ENCODE measurements at places on chromosomes 3 and 15.

GRCh38 chr15:40075298-40076044 lies 33.2 kb downstream of the BMF start:
- H3K27ac ChIP-seq: no peak overlapping the region
- DNase-seq: no peak
- no peaks in the 10 kb centered on the region for H3K36me3 ChIP-seq
- H3K4me1 ChIP-seq: peaks cover 12% of the 10 kb centered on the region
- no peaks in the 10 kb centered on the region for H3K27me3 ChIP-seq
- H3K4me3 ChIP-seq: no peak overlapping the region

- H3K4me3 ChIP-seq: no peak overlapping the region
- H3K4me1 ChIP-seq: no peaks in the 10 kb centered on the region
These were observed 682.6 kb downstream of the ROBO1 start for GRCh38 chr3:79085171-79085570.

DNA sequence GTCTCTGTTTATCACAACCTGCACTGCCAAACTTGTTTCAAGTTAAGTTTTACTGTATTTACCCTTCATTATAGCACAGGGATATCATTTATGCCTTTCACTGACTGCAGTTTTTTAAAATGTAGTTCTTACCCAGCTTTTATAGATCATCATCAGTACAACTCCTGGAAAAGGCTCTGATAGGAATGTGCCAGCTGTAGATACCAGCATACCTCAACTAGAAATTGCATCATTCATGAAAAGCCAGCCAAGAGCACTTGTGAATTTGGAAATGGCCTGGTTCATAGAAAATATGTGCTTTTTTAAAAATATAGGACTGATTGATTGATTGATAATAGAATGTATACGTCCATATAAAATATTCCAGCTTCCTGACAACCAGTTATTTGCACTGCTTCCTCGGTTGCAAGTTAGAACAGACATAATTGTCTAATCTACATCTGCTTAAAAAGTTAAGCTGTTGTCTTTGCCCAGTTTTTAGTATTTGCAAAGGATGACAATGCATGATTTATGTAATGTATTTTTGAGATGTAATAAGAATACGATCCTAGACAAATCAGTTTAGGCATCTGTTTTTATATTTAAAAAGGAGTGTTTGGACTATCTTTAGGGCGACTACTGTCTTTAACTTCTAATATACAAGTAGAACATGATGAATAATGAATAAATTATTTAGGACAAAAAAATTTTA lies 58.5 kb downstream of the DCUN1D1 start:
- no peaks in the 10 kb centered on the region for H3K27me3 ChIP-seq
- H3K4me1 ChIP-seq: no peaks in the 10 kb centered on the region
- 0 out of 2 replicates have a peak overlapping the region, but pooled peaks have one; percentile 1 for H3K27ac ChIP-seq

DNA sequence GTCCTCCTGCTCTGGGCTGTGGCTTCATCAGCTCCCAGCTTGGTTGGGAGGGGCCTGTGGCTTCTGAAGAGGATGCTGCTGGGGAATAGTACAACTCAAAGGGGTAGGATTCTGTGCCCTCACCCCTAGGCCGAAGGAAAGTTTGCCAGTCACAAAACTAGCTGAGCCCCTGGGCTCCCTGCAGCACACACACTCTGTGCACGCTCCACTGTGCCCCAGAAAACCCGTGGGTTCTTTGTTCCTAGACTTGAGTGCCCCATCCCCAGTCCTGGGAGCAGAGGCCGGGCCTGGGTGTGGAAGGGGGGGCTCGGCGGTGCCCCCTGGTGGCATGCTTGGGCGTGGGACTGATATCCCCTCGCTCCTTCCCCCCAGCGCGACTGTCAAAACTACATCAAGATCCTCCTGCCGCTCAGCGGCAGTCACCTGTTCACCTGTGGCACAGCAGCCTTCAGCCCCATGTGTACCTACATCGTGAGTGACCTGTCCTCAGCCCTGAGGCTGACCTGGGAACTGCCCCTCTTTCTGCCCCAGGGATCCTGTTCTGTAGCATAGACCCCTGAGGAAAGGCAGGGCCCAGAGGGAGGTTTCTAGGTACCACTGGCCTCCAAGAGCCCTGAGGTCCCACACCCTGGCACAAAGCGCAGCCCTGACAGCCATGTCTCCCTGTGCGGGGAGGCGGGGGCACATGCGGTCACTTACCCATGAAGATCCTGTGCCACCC lies 14.2 kb downstream of the CIB1 start:
- no peaks in the 10 kb centered on the region for H3K27me3 ChIP-seq
- DNase-seq: peak; percentile 29
- no peak overlapping the region for H3K4me3 ChIP-seq
- H3K27ac ChIP-seq: no peak overlapping the region

DNA sequence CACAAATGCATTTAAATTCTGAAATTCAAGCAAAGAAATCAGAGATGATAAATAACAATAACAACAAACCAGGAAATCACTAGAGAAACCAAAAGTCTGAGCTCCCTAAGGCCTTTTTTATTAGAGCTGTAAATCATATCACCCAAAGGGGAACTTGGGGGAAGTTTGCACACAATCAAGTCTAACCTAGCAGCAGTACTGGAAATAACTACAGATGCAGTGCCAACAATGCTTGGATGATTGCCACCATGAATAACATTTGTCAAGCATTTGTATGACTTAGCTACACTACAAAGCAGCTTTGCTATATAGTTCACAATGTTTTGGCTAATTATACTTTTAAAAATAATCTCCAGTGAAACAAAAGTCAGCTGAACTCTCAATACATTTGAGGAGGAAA lies 27.8 kb downstream of the SHQ1 start:
- H3K27me3 ChIP-seq: no peaks in the 10 kb centered on the region
- no peak overlapping the region for H3K4me3 ChIP-seq
- no peak overlapping the region for H3K27ac ChIP-seq
- peaks cover 17% of the 10 kb centered on the region for H3K4me1 ChIP-seq
- H3K36me3 ChIP-seq: no peaks in the 10 kb centered on the region
- DNase-seq: peak; percentile 55

DNA sequence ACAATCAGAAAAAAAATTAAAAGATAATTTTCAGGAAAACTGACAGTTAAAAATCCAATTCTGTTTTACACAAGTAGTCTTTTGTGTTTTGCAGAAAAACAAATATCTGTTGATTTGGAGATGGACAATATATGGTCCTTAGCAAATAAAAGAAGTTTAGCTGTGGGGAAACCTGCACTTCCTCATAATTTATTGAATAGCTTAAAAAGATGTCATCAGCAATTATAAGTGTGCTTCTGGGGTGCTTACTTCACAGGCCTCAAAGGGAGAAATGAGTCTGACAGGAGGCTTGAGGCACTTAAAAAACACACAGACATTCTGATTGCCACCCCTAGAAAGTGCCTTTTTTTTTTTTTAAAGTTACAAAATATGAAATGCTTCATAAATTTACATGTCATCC lies 31.6 kb upstream of the CERS3 start:
- H3K36me3 ChIP-seq: no peaks in the 10 kb centered on the region
- no peak for DNase-seq
- no peak overlapping the region for H3K27ac ChIP-seq
- no peaks in the 10 kb centered on the region for H3K27me3 ChIP-seq
- H3K4me1 ChIP-seq: peaks cover 23% of the 10 kb centered on the region
- H3K4me3 ChIP-seq: no peak overlapping the region

GRCh38 chr3:55483196-55484095 lies 3.7 kb downstream of the WNT5A start:
- no peak overlapping the region for H3K27ac ChIP-seq
- H3K4me1 ChIP-seq: no peaks in the 10 kb centered on the region
- no peak for DNase-seq
- no peaks in the 10 kb centered on the region for H3K27me3 ChIP-seq
- H3K4me3 ChIP-seq: no peak overlapping the region

DNA sequence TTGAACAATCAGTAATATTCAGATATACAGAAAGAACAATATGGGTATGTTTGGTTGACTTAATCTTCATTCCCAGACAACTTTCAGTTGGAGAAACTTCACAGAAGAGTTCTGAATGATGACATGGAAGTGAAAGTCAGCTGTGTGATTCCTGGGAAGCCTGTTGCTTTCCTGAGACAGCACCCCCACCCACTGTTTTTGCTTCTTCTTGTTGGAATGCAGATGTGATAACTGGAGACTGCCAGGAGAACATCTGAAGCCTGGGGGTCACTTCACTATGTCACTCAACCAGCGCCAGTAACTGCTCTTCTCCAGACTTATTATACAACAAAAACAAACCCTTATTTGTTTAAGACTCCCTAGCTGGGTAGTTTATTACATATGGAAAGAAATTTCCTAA lies 599.4 kb downstream of the ZIC1 start:
- no peak for DNase-seq
- H3K36me3 ChIP-seq: no peaks in the 10 kb centered on the region
- H3K27ac ChIP-seq: no peak overlapping the region
- H3K4me1 ChIP-seq: no peaks in the 10 kb centered on the region

- no peak overlapping the region for H3K4me3 ChIP-seq
- DNase-seq: no peak
- no peaks in the 10 kb centered on the region for H3K27me3 ChIP-seq
- H3K27ac ChIP-seq: no peak overlapping the region
- H3K36me3 ChIP-seq: no peaks in the 10 kb centered on the region
These were observed 1065.1 kb downstream of the AGBL1 start for GRCh38 chr15:87144775-87145174.

DNA sequence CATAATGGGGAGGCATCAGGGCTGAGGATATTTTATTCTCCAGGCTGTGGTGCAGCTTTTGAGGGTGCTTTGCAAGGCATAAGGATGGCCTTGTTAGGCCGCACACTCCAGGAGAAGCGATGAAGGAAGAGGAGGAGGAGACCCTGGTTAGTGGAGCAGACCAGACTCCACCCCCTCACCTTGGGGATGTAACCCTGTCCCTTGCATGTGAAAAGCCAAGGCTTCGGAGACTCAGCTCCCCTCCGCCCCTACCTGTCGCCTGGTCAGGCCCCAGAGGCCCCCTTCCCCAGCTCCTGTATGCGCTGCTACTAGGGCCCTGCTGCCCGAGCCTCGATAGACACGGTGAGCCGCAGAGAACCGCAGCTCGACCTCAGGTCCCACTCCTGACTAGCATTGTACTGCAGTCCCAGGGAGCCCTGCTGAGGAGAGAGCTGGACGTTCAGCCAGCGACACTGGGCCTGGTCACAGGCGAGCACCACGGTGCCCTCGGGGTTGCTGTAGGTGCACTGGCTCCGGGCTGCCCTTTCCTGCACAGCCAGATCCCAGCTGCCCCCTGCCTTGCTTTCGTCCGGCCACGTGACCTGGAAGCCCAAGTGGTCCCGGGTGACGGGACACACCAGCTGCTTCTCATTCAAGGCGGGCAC lies 10.2 kb downstream of the CPN2 start:
- H3K27me3 ChIP-seq: no peaks in the 10 kb centered on the region
- H3K36me3 ChIP-seq: no peaks in the 10 kb centered on the region
- H3K4me3 ChIP-seq: no peak overlapping the region
- no peaks in the 10 kb centered on the region for H3K4me1 ChIP-seq

DNA sequence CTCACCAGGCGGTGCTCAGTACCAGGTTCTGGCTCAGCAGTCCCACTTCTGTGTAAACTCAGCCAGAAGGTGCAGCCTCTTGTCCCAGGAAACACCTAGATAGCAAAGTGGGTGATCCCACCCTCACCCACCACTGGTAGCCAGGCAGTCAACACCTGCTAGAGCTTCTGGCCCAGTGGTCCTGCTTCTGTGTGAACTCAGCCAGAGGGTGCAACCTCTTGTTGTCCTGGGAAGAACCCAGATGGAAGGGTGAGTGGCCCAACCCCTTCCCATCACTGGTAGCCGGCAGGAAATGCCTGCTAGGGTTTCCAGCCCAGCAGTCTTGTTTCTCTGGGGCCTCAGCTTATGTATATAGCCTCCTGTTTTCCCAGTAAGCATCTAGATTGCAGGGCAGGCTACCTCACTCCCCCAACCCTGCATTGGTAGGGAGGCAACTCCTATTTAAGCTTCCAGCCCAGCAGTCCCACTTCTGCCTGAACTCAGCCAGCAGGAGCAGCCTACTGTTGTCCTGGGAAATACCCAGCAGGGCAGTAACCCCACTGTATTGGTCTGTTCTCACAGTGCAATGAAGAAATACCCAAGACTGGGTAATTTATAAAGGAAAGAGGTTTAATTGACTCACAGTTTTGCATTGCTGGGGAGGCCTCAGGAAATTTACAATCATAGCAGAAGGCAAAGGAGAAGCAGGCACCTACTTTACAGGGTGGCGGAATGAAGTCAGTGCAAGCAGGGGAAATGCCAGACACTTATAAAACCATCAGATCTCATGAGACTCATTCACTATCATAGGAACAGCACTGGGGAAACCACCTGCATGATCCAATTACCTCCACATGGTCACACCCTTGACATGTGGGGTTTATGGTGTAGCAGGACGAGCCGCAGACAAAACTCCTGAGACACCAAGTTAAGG lies 110.6 kb downstream of the DTWD1 start:
- no peak overlapping the region for H3K4me3 ChIP-seq
- DNase-seq: no peak
- H3K27me3 ChIP-seq: no peaks in the 10 kb centered on the region
- H3K4me1 ChIP-seq: no peaks in the 10 kb centered on the region
- no peak overlapping the region for H3K27ac ChIP-seq
- no peaks in the 10 kb centered on the region for H3K36me3 ChIP-seq

- no peaks in the 10 kb centered on the region for H3K36me3 ChIP-seq
- H3K27me3 ChIP-seq: no peaks in the 10 kb centered on the region
- H3K4me3 ChIP-seq: no peak overlapping the region
- H3K4me1 ChIP-seq: no peaks in the 10 kb centered on the region
These were observed 142.1 kb upstream of the RAD18 start for GRCh38 chr3:9105421-9105820.

GRCh38 chr3:156300929-156301840 lies 180.8 kb downstream of the KCNAB1 start:
- H3K4me3 ChIP-seq: no peak overlapping the region
- H3K4me1 ChIP-seq: no peaks in the 10 kb centered on the region
- H3K27me3 ChIP-seq: no peaks in the 10 kb centered on the region
- H3K36me3 ChIP-seq: no peaks in the 10 kb centered on the region

GRCh38 chr15:55816017-55816416 lies 73.1 kb upstream of the PRTG start:
- H3K4me1 ChIP-seq: no peaks in the 10 kb centered on the region
- no peak overlapping the region for H3K27ac ChIP-seq
- H3K36me3 ChIP-seq: no peaks in the 10 kb centered on the region
- H3K27me3 ChIP-seq: no peaks in the 10 kb centered on the region
- DNase-seq: no peak

Measured in PC-9 (cell line).